ENCODE measurements at places on chromosomes 11 and 22.

- DNase-seq: peak; percentile 17
Observed at GRCh38 chr11:114208377-114208776, 87.8 kb upstream of the NNMT start.

DNA sequence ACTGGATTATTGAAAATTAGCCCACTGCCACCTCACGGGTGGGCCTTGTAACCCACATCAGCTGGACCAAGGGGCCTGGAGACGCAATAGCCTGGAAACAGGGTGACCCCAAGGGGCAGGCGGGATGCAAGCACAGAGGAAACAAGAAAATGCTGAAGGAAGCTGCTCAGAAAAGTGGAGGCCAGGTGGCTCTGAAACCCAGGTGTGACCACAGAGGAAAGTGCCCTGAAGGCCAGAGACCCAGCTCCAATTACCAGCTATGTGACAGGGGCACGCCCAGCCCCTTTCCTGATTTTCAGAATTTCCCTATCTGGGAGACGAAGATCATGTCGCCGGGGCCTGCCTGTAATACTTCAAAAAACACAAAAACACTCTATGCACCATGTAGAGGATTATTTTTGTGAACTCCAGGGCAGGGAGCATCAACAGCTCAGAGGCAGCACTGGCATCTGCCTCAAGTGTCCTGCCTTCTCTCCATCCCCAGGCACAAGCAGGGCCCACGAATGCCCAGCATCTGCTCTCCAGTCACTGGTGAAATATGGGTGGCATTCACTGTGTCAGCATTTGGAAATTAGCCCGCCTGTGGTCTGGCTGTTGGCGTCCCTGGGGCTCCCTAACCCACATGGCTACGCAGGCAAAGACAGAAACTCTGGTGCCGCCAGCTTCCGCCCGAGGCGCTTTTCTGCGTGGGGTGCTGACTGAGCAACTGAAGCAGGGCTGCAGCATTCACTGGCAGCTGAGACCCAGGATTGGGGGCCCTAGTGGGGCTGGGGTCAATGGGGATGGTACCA lies 6.3 kb downstream of the KCNJ1 start:
- no peak for DNase-seq

DNA sequence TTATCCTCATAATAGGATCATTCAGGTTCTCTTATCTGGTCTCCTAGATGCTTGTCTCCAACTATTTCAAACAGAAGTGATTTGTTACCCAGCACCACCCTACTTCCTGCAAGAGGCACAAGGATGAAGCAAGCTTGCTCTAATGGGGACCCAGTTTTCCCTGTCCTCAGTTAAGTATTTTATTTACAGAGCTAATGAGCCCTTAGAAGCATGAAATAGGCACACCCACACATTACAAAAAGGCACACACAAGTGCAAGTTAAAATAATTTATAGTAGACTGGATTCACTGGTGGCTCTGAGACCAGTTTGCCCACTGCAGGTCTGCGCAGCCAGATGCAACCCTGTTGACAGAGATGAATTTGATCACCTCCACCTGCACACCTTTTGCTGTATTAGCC lies 167.5 kb downstream of the KIRREL3 start:
- DNase-seq: no peak

DNA sequence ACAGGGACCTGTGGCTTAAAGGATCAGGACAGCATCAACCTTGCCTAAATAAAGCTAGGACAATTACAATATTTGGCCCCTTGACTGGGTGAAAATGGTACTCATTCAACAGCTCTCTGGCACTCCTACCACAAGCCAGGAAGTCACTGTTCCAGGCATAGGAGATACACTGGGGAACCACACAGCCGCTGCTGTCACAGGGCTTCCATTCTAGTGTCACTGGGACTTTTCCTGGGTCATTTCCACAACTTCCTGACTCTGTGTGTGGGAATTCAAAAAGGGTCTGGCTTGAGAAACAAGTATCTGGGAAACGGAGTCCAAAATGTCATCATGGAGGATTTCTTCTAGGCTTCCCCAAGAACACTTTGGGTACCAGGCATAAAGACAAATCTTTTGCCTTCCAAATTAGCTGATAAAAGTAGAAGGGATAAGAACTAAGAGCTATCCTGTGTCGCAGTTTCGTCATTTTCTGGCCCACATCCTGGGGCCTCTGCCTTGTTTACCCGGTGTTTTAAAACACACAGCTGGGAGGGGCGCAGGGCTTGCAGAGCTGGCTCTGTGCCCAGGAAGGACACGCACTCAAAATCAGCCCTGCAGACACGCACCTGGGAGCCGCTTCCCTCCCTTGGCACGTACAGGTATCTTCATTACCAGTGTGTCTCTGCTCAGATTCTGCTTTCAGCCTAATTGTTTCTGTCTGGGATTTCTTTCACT lies 38.0 kb downstream of the TMEM45B start:
- DNase-seq: peak; percentile 13

- DNase-seq: no peak
Observed at GRCh38 chr22:31838917-31839316, 85.1 kb downstream of the DEPDC5 start.

DNA sequence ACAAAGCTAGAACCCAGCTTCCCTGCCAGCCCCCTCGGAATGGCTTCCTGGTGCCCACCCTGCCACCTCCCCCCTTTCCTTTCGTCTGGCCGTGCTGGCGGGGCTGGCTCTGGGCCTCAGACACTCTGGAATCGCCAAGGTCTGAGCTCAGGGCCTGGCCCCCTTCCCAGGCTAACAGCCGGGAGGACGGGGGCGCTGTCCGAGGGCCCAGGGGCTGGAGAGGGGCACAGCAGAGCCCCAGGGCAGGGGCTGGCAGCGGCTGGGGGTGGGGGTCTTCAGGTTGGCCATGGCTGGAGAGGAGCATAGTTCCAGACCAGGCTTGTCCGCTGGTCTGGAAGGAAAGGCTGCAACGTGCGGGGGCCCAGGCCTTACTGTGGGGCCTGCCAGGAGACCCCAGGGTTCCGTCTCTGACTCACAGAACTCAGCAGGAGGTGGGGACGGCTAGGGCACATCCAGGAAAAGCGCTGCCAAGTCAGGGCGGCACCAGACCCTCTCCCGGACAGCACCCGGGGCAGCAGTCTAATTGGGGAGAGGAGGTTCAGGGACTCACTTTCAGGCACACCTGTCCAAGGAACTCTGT lies 861 bp upstream of the LTBP3 start:
- no peak for DNase-seq

- DNase-seq: no peak
Observed at GRCh38 chr11:134372961-134373360, 39.1 kb downstream of the B3GAT1 start.

DNA sequence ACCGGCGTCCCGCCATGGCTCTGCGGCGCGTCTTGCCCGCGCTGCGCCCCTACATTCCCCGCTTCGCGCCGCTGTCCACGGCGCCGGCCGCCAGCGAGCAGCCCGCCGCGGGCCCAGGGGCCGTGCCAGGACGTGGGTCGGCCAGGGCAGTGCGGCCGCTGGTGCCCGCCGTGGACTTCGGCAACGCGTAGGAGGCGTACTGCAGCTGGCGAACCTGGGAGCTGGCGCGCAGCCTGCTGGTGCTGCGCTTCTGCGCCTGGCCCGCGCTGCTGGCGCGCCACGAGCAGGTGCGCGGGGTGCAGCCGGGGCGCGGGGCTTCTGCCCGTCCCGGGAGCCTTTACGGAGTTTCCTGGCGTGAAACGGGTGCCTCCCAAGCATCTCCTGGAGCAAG lies 20.1 kb downstream of the DGCR6L start:
- DNase-seq: no peak

DNA sequence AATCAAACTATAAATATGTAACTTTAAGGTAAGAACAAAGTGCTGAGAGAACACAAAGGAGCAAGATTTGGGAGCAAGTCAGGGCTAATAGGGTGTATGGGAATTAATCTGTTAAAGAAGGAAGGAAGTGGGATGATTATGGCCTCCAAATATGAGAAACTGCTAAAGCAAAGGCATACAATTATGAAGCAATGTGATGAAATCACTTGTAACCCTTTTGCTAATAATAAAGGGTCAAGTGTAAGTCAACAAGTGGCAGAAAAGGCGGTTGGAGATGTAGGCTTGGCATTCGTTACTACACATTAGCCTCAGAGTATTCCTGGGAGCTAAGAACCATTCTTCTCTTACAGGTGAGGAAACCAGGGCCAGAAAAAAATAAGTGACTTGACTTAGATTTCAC lies 1002.3 kb upstream of the TENM4 start:
- DNase-seq: no peak

DNA sequence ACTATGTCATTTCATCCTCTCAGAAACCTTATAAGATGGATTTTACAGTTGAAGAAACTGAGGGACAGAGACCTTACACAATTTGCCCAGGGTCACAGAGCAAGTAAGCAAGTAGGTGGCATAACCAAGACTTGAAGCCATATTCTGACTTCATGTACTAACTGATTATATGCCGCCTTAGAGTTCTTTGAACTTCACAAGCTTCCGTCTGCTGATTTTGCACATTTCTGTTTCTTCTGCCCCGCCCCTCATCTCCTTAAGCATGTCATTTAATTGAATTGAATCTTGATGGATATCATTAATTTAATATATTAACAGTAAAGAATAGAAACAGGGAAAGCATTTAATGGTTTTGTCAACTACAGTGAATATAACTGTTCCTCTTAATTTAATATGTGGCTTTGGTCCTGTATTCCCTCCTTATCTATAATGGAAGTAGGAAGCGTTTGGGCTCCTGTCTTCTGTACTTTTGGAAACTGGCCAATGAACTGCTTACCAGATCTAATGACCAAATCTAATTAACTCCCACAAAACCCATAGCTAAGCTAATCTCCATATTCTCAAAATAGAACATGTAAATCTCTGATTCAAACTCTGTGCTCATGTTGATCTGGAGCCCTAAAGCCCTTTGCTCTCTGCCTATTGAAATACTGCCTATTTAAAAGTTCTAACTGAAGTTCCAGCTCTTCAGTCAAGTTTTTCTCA lies 30.4 kb downstream of the SIK2 start:
- no peak for DNase-seq

DNA sequence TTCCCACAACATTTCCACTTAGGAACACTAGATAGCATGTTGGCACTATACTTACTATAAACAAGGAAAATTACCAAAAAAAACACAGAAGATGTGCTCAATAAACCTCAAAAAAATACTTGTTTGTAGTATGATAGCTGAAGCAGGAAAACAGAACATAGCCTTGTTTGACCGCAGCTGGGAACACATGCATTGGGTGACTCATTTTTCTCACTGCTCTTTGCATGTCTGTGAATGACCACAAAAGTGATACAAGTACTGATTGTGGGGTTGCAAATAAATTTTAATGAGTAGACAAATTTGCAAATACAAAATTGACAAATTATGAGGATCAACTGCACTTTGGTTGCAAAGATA lies 22.8 kb upstream of the GUCY1A2 start:
- no peak for DNase-seq

GRCh38 chr11:70270104-70270876 lies at the start of gene PPFIA1:
TSS of gene PPFIA1 (plus strand) at chr11:70270690. CDS start at chr11:70272173, 1,483 bp downstream.
- DNase-seq: peak; percentile 95

- no peak for DNase-seq
Observed at GRCh38 chr11:859394-860131, 16.9 kb downstream of the TSPAN4 start.

DNA sequence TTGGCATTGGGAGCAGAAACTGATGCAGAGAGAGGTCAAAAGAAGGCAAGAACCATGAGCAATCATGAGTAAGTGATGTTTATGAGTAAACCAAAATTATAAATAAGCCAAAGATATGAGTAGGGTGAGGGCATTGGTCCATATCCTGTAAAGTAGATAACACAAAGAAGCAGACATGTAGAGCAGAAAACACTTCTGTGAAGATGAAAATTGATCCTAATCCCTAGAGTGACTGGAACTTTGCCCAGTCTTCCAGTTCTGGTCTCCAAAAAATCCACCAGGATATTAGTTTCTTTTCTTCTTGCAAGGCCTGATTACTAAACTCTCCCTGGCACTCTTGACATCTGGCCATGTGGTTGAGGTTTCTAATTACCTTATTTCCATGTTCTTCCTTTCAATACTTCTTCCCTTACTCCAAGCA lies 13.7 kb upstream of the DRD2 start:
- no peak for DNase-seq

GRCh38 chr11:10673501-10674062 lies 20.0 kb downstream of the IRAG1 start:
- no peak for DNase-seq

DNA sequence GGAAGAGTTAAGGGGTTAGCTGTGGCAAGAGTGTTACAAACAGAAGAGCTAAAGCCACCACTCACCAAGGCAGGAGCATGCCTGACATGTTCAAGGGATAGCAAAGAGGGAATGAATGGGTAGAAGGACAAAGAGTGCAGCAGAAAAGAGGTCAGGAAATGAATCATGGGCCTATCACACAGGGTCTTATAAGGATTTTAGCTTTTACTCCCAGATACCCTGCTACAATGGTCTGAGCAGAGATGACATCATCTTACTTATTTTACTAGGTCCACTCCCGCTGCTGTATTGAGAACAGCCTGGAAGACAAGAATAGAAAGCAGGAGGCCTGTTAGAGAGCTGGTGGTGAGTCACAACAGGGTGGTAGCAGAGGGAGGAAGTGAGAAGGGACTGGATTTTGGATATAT lies 9.8 kb downstream of the TRAF6 start:
- no peak for DNase-seq

- no peak for DNase-seq
Observed at GRCh38 chr11:73321604-73322381, 13.7 kb downstream of the ARHGEF17 start.

DNA sequence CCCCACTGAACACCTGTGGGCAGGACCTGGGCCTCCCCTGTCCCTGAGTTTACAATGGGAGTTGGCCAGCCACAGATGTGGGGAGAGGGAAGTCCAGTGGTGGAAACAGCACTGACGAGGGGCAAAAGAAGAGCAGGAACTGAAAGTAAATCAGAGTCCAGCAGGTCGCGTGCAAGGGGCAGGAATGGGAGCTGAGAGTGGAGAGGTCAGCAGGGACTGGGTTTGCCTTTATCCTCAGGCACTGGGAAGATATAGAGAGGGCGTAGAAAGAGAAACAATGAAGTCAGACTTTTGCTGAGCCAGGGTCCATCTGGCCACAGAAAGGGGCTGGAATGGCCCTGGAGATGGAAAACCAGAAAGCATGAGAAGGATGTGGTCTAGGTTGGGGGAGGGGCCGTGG lies 8.5 kb downstream of the P2RY6 start:
- no peak for DNase-seq

DNA sequence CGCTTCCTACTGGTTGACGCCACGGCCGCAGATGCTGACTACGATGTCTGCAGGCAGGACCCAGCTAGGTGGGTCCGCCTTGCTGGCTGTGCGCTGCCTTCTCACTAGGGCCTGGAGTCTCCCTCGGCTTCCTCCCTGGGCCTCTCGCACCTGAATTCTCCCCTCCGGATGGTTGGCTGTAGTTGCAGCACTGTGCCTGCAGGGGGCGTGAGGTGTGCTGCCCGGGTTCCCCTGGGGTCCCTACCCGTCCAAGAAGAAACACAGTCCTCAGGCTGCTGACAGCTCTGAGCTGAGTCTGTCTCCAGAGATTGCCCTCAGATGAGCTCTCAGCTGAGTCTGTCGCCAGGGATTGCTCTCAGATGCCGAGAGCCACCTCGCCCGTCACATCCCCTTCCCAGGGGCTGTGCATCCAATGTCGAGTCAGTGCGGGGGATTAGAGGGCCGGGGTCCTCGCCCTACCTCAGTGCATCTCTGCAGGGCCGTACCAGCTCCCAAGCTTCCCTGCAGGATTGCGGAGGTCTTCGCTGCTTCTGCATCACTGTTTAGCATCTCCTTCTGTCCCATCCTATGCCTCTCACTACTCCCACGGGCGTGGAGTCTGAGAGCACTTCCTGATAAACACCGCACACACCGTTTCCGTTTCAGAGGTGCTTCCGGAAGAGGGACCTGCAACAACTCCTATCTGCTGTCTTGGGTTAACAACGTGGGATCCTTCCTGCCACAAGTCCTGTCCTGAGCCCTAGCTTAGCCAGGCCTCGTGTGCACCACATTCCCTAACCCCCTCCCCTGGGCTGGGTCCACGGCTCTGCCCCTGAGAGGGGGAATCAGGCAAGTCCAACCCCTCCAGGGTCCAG lies 196.9 kb downstream of the CSNK2A3 start:
- DNase-seq: no peak
